ENCODE measurements at places on chromosomes 1 and 21. TPM values are rescaled to one million over a fixed set of nuclear protein-coding genes. Genes with fewer than 3 reads are reported as not detected.

- no peak for DNase-seq
These were observed 458.3 kb upstream of the BRINP3 start for GRCh38 chr1:190935925-190936324.

DNA sequence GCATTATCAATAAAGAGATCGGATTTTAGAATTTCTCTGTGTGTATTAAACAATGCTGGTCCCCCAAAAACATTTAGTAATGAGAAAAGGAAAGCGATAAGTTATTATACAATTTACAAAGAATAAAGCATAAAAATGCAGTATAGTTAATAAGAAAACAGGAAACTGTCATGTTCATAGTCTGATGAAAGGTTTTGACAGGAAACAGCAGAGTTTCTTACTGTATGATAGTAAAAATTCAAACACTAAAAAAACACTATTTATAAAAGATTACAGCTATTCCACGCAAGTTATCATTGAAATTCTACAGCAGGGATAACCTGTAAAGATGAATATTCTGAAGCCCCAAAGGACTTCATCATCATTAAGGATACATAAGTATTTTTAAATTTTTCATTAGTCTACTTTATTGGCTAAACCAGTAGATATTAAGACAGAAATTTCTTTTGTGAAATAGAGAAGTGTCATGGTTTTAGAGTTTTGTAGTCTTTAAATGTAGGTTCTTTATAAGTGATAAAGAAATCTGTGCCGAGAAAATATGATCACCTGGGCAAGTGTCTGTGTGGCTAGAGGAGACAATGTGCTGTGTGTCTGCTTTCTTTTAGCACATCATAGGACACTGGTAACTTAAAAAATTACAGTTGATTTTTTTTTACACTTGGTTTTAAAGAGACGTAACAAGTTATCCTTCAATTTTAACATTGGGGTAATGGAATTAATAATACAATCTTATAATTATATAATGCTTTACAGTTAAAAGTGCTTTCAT is 49.7 kb upstream of the GFI1 start:
- DNase-seq = no peak

- DNase-seq = no peak
These were observed 41.4 kb downstream of the RNF187 start for GRCh38 chr1:228528612-228529011.

- no peak for DNase-seq
These were observed 34.1 kb upstream of the C1orf198 start for GRCh38 chr1:230902349-230902923.

DNA sequence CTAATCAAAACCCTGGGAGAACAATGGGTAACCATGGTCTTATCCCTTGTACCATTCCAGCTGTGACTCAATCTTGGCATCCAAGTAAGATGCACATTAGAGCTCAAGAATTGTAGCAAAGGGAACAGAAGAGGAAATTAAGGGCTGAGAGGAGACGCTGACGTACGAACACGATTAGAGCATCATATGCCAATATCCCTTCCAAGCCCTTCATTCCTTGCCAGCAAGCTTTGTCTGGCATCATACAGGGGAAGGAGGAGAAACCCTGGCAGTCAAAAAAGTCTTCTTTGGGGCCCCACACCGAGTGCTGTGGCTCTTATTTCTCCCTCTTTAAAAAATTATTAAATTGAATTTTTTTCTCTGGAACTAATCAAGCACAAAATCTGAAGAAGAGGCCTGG is 120.9 kb downstream of the ASTN1 start:
- DNase-seq = no peak

DNA sequence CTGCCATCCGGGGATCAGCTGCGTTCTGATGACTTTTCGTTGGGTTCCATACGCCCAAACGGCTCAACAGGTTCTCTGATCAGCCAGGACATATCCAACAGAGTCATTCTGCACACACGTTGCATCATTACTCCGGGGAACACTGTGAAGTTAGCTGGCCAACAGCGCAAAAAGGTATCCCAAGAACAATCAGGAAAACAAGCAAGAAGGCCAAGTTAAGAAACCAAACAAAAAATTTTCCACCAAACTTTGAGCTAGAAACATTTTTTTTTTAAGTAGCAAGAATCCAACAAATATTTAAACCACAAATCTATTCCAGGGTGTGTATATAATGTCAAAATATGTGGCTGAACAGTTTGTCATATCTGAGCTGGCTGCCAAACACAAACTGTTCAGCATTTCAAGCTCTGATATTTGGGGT is 29.2 kb downstream of the NID1 start:
- no peak for DNase-seq

DNA sequence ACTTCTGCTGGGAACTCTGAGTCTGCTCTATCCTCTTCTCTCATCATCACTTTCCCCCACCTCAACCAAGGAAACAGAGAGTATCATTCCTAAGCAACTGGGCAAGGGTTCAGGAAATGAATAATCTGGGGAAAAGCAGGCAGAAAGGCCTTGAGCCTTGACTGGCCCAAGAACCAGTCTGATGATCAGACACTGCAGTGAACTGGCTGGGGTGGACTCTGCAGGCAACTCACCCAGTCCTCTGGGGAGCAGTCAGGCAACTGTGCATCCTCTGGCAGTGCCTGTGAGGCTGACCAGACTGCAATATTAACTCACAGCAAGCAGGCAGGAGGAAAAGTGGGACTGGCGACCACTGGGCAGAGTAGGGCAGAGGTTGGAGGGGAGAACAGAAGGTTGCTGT is 991 bp downstream of the ANKRD35 start:
- DNase-seq = no peak

The CCDC181 gene
- 0.09 TPM for total RNA-seq

The RUNX1 gene
- 121 TPM for total RNA-seq
